Stimulated activated CD4-positive, alpha-beta T cell treated with anti-CD3 and anti-CD28 coated beads, Interleukin-1b, Interleukin-23, amount 100 ng/mL, for 4 hours (primary cell): ENCODE measurements at places on chromosomes 6 and 20.

GRCh38 chr20:58652606-58653294 lies 1.7 kb downstream of the STX16 start:
- no peak for DNase-seq

DNA sequence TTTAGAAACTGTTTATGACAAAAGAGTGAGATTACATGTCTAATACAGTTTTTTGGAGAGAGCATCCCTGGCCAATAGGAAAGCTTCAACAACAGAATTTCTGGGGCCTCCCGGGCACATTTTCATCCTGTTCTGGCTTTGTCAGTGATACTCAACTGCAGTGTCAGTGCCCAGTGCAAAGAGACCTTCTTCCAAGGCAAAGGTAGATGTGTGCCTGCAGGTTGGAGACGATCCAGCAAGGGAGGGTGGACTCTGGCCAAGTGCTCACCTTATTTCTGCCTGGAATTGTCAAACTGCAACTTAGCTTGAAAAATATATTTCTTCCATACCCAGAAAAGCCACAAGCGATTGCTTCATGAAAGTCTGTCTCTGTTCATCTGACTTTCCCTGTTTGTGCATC lies 211.6 kb upstream of the SNX9 start:
- DNase-seq = no peak

DNA sequence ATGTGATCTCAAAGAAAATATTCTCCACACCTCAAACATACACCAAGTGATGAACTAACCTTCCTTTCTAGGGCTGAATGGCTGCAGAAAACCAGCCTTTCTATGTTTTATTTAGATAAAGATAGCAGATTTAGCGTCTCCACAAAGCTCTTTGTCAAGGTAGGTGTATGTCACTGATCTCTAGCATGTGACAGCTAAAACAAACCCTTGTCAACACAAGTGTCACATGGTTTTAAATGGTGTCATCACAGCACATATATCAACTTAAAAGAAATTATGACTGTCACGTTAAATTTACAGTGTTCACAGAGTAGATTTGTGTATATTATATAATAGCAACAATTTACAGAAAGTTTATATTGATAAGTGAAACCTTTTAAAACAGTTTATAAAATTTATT lies 58.3 kb downstream of the TENT5A start:
- DNase-seq = no peak

DNA sequence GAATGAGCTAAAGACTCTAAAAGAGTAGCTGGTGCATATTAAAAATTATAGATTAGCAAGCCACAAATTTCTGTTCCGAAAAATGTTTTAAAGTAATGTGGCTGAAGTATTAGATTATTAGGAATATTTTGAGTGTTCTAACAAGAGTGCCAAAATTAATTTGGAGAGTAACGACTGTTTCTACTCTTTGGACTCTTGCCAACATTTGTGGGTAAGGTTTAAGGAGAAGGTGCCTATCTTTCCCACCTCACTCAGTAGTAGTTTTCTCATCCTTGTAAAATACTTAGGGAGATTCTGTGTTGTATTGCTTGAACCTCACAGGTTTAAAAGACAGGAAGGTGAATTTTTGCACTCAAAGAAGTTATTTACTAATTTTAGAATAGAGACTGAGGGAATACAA lies 5.0 kb downstream of the HSF2 start:
- no peak for DNase-seq

DNA sequence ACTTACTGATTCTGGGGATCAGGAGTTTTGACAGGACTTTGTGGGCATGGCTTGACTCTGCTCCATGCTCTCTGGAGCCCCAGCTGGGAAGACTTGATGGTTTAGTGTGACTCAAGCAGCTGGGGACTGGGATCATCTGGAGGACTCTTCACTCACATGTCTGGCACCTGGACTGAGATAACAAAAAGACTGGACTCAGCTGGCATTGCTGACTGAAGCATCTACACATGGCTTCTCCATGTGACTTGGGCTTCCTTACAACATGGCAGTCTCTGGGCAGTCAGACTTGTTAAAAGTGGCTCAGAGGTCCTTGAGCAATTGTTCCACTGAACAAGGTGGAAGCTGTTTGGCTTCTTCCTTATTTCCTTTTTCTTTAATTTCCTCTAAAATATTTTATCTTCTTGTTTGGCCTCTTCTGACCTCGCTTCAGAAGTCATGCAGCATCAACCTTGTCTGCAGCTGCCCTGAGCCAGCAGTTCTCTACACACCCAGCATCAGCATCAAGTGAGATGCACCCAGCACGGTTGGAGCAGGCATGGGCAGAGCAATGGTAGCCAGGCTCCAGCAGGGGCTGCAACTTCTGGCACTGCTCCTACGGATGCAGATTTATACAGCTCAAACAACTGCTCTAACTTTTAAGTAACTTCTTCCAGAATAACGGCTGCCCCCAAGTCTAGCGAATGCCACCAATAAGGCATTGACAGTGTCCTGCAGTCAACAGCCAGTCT lies 5.6 kb upstream of the HM13 start:
- DNase-seq = no peak

- DNase-seq = no peak
Measured at GRCh38 chr20:39627765-39628164, 665.6 kb downstream of the DHX35 start.

GRCh38 chr6:15348528-15348927 lies 102.7 kb downstream of the JARID2 start:
- DNase-seq = no peak

DNA sequence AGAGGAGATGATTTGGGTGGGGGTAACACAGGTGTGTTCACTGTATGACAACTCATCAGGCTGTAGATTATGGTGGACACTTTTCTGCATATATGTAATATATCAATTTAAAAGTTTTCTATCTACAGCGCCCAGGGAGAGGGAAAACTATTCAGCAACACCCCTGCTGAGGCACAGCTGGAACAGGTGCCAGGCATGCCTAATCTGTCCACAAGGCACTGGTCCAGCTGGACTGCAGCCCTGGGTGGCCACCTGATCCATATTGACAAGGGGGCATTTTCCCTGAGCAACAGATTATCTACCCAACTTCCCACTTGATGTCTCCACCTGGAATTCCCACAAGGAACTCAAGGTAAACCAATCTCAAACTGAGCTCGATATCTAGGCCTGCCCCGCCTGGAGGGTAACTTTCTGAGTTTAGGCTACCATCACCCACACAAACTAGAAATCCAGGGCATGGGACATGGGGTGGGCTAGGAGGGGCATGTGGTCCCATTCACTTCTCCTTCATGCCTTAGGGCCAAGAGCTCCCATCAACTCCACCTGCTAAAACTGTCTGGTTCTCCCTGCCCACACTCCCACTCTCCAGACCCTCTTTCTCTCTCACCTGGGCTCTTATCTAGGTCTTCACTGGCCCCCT lies 4.6 kb downstream of the SLC22A16 start:
- DNase-seq = no peak

- DNase-seq = no peak
Measured at GRCh38 chr6:136351518-136352110, 62.0 kb upstream of the BCLAF1 start.

DNA sequence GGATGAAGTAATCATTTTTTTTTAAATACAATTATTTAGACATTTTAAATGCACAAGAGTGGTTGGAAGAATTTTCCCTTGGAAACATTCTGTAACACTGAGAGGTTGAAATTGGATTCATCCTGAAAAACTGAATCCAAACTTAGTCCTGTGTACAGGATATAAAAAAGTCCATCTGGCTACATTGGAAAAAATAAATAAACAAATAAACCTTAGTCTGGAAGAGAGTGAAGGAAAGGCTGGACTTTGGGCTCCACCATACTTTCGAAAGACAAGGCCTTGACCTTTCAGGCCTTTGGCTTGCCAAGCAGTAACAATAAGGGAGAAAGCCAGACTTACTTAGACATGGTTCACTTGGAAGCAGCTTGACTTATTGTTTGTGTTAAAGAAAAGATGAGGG lies 664.3 kb downstream of the TENT5A start:
- DNase-seq = no peak

GRCh38 chr6:144547409-144547808 lies 262.3 kb downstream of the UTRN start:
- DNase-seq = no peak

DNA sequence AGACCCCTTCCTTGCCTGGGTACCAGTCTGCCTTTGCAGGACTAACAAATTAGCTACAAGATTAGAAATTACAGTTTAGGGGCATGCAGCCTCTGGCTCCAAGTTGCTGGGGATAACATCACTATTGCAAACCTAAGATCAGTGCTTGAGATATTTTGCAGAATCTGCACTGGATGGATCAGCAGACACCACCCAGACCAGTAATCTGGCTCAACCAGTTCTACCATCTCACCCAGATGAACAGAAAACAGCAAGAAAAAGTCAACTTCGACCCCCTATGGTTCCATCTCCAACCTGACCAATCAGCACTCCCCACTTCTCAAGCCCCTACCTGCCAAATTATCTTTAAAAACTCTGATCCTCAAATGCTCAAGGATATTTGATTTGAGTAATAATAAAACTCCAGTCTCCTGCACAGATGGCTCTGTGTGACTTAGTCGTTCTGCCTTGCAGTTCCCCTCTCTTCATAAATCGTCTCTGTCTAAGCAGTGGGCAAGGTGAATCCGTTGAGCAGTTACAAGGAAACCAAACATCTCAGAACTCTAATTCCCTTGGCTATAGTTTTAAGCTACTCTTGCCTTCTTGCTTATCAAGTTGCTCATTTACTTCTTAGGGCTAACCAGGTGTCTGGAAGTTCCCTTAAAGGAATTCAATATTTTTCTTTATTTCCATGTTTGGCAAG lies 16.1 kb upstream of the LMBRD1 start:
- DNase-seq = no peak

- DNase-seq = no peak
Measured at GRCh38 chr20:50521221-50522052, 11.3 kb downstream of the PTPN1 start.

DNA sequence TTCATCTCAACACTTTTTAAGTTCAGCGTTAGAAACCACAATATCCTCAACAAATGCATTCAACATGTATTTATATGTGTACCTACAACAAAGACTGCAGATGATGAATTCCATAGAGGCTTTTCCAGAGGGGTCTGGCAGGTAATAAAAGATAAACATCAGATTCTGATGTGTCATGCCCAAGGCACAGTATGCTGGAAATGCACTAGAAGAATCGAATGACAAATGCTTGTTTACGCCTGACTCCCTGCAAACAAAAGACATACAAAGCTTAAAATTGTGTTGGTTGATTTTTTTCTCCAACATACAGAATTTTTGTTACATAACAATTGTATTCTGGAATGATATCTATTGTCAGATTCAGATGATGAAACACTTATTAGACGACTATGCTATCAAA lies at the start of gene LGSN:
Gene LGSN, minus strand, starts transcription at position 45 of the 400 bp plus-strand sequence. Its CDS starts 40 bp downstream, at position 5.
- DNase-seq = no peak

DNA sequence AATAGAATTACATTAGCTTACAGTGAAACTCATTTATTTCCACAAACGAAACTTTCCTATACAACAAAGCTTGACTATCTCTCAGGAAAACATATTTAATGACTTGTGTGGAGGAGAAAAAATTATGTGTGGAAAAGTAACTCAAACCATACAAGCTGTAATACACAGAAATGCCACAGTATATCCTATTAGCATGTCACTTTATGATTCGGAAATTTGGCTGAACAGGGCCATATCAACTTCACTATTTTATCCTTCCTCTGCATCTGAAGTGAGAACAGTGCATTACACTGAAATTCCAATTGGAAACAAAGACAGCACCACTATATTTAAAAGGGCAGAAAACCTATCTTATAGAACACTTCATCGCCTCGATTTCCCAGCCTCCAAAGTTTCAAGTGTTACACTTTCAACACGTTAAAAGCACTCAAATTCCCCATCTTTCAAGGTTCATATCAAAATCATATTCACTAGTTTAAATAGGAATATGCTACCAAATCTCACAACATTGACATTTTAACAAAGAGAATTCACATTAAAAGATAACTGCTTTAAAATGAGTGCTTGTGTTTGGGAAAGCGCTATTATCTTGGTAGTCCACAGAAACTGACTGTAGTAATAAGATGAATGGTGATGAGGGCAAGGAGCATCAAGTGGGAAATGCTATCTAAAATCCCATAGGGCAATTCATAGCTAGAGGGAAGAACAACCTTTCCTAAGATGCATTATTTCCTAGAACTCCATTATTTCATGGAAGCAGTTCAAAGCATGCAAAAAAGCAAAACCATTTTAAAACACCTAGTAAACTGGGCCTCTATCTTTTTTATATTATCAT lies 1.8 kb downstream of the REV3L start:
- DNase-seq = no peak

GRCh38 chr6:23308166-23308565 lies 738.8 kb downstream of the HDGFL1 start:
- no peak for DNase-seq

DNA sequence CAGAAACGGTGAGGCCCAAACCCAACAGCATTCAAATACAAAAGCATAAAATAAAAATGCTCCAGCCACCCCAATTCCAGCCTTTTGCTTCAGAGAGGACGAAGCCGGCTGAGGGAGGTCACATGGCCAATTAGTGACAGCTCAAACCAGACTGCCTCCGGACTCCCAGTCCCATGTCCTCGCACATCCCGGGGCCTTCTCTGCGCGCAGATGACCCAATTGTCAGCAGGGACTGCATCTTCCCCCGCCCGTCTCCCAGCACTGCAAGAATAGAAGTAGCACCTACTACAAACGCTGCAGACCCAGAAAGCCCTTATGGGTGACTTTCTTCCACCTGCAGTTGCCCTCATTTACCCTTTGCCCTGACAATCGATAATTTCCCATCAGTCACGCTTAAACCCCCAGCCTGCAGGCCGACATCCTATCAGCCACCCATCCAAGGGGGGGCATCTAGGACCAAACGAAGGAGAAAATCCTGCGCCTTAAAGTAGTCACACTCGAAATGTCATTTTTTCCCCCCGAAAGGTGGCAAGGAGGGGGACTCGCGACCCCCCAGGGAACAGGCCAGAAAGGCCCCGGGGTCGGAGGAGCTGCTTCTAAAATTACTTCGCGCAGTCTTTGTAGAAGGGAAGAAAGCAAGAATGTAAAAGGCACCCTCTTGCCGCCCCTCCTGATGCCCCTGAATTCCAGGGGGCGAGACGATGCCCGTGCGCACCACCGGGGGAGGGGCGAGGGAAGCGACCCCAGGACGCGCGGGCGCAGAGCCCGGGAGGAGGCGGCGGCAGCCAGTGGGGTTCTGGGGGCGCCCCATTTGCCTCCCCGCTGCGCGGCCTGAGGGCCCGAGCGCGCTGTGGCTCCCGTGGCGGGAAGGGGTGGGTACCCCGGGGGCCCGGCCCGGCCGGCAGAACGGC lies 792 bp downstream of the SLC23A2 start:
- no peak for DNase-seq

- DNase-seq = no peak
Measured at GRCh38 chr6:11428895-11429294, 108.7 kb upstream of the TMEM170B start.

- no peak for DNase-seq
Measured at GRCh38 chr20:46920114-46920513, 25.5 kb downstream of the EYA2 start.

GRCh38 chr20:62304331-62305148 lies 1.7 kb downstream of the ADRM1 start:
- DNase-seq = no peak
